PC-9 (cell line): ENCODE measurements at places on chromosomes 3 and 15. TPM values are rescaled to one million over a fixed set of nuclear protein-coding genes. Genes with fewer than 3 reads are reported as not detected.
A peak's percentile ranks its signal among the peaks of the same experiment; 100 is the strongest.

GRCh38 chr3:113498221-113499005 is 16.5 kb downstream of the SPICE1 start:
- H3K27ac ChIP-seq = peak overlapping the region; percentile 36
- DNase-seq = no peak
- no peaks in the 10 kb centered on the region for H3K27me3 ChIP-seq
- peaks cover 15% of the 10 kb centered on the region; the same call in 1 of the 2 replicates for H3K36me3 ChIP-seq

- H3K4me1 ChIP-seq = no peaks in the 10 kb centered on the region
- no peak overlapping the region for H3K27ac ChIP-seq
- no peak overlapping the region for H3K4me3 ChIP-seq
- no peaks in the 10 kb centered on the region for H3K27me3 ChIP-seq
- no peaks in the 10 kb centered on the region for H3K36me3 ChIP-seq
- no peak for DNase-seq
Observed at GRCh38 chr3:127699416-127700300, 26.9 kb downstream of the ABTB1 start.

GRCh38 chr3:115160295-115160694 is 13.2 kb upstream of the ZBTB20 start:
- H3K27ac ChIP-seq = no peak overlapping the region
- H3K4me1 ChIP-seq = no peaks in the 10 kb centered on the region
- no peak for DNase-seq
- no peaks in the 10 kb centered on the region for H3K36me3 ChIP-seq
- H3K4me3 ChIP-seq = no peak overlapping the region

DNA sequence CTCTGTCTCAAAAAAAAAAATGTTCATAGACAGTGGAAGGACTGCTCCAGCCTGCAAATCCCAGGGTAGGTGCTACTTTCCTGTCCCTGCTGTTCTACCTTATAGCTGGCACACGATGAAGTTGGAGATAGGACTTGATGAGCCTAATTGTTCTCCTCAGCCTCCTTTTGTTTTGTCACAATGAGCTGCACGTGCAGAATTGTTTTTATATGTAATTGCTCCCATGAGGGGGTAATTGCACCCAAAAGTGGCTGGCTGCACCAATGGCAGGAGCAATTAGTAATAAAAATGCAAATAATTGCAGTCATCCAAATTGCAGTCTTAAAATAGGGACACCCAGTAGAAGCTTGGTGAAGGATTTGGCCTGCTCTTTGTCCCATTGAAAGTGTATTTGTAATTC is 63.0 kb upstream of the PFN2 start:
- no peaks in the 10 kb centered on the region for H3K4me1 ChIP-seq
- H3K36me3 ChIP-seq = no peaks in the 10 kb centered on the region
- H3K4me3 ChIP-seq = no peak overlapping the region
- H3K27me3 ChIP-seq = no peaks in the 10 kb centered on the region
- no peak for DNase-seq

GRCh38 chr15:96314963-96315362 is 15.5 kb upstream of the NR2F2 start:
- H3K27me3 ChIP-seq = no peaks in the 10 kb centered on the region
- no peak overlapping the region for H3K27ac ChIP-seq
- peaks cover 17% of the 10 kb centered on the region for H3K4me1 ChIP-seq
- no peak for DNase-seq
- H3K36me3 ChIP-seq = no peaks in the 10 kb centered on the region

DNA sequence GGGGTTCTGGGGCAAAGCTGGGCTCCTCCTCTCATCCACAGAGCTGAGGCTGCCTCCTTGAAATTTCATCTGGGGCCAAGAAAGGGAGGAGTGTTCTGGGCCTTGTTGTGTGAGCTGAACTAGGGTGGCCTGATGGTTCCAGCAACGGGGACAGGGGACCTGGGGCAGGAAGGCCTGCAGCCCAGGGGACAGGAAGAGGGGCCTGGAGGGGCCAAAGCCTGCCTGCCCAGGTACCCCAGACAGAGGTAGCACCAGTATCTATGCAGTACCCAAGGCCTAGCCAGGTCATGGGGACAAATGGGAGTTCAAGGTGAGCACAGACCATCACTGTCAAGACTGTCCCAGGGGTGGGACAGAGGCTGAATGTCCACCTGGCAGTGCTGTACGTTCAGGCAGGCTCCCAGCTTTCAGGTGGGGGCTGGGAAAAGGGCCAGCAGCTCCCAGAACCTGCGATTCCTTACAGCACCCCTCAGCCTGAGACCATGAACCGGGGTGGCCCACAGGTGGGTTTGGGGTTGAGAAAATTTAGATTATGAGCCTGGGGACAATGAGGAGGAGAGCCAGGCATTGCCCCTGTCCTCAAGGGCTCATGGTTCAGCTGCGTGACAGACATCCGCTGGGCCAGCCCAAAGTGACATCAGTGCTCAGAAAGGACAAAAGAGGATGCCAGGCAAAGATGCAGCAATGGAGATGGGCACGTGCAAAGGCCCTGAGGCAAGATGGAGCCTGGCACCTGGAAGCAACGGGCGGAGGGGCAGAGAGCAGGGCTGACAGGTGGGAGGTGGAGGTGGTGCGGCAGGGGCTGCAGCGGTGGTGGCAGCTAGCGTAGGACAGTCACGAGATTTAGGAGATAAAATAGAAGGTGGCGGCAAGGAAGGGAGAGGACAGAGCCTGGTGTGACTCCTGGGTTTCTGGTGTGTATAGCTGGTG is 28.0 kb downstream of the PSTPIP1 start:
- H3K27ac ChIP-seq = no peak overlapping the region
- H3K4me1 ChIP-seq = no peaks in the 10 kb centered on the region
- H3K4me3 ChIP-seq = no peak overlapping the region
- no peaks in the 10 kb centered on the region for H3K27me3 ChIP-seq
- no peak for DNase-seq

DNA sequence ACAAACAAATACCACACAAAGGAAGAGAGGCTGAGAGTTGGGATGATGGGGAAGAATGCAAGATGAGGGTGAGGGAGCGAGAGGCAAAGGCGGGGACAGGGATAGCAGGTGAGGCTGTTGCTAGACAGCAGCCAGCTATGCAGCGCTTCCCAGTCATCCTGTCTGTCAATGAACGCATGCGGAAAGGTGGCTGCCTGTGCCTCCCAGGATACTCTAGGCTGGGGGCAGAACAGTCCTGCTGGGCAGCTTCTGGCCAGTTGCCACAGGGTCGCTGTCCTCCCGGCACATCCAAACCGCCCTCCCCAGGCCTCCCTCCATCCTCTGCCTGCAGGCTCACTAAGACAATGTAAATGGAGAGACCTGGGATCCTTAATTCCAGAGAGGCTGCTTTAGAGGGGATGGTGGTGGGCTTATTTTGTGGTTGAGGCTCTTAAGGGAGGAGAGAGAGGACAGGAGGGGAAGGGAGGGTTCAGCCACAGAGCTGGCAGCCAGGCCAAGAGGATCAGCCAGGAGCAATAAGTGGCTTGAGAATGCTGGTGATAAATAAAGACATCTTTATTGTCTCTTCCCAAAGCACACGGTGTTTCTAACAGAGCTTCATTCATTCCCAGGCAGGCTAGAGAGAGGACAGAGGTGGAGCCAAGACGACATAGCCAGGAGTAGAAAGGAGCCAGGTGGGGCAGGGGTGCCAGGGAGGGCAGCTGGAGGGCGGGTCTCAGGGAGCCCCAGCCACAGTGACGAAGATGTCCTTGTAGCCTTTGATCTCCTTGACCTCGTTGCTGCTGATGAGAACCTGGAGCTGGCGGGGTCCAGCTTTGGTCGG is 9.2 kb upstream of the TGM5 start:
- H3K36me3 ChIP-seq = no peaks in the 10 kb centered on the region
- H3K4me3 ChIP-seq = no peak overlapping the region
- no peaks in the 10 kb centered on the region for H3K27me3 ChIP-seq
- H3K4me1 ChIP-seq = peaks cover 6% of the 10 kb centered on the region; the same call in 1 of the 2 replicates

GRCh38 chr3:58333206-58334012 is 717 bp downstream of the PXK start:
- DNase-seq = no peak
- peaks cover 30% of the 10 kb centered on the region for H3K4me1 ChIP-seq
- H3K27ac ChIP-seq = 0 out of 2 replicates have a peak overlapping the region, but pooled peaks have one; percentile 15
- H3K27me3 ChIP-seq = no peaks in the 10 kb centered on the region
- peak overlapping the region; percentile 72 for H3K4me3 ChIP-seq

DNA sequence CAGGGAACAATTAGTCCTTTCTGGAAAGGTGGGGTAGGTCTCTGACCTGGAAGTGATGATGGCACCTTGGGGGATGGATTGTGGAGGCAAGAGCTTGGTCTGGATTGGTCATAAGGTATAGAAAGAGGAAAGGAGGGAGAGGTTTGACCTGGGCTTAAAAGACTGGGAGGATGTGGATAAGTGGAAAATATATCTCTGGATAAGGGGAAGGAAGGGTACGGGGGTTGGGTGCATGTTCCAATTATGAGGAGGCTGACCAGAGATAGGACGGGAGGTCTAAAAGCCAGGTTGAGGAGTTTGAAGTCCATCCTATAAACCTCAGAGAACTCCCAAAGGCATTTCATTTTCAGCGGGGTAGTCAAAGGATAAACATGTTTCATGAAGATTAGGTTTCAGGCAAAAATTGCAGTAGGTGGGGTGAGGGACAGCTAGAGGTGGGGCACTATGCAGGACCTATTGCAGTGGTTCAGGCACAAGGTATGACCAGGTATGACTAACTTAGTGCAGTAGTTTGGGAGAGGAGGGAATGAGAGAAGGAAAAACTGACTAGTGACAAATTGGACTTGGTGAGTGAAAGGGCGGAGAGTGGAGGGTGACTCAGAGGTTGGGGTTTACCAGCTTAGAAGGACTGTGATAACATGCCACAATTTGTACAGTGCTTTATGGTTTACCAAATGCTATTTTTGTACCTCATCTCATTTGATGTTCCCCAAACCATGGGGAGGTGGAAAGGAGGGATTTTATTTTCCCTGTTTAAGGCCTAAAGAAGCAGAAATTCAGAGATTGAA is 10.7 kb downstream of the PDE8A start:
- peaks cover 19% of the 10 kb centered on the region for H3K4me1 ChIP-seq
- no peaks in the 10 kb centered on the region for H3K36me3 ChIP-seq
- peak overlapping the region; percentile 79 for H3K27ac ChIP-seq
- peak; percentile 92 for DNase-seq
- H3K4me3 ChIP-seq = no peak overlapping the region

DNA sequence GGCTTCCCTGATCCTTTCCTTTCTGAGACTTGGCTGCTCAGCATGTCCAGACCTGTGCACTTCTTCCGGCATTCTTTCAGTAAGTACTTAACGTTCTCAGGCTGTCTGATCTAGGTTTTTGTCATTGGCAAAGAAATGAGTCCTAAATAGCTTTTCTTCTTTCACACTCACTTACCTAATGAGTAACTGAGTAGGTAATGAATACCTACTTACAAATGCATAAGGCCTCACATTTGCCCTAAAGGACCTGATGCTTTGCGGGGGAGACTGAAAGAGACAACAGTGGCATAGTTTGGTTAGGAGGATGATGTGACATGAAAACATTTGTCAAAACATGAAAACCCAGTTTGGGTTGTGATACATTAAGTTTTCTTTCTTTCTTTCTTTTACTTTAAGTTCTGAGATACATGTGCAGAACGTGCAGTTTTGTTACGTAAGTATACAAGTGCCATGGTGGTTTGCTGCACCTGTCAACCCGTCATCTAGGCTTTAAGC is 516.7 kb upstream of the CFAP20DC start:
- no peak overlapping the region for H3K27ac ChIP-seq
- no peak for DNase-seq
- no peak overlapping the region for H3K4me3 ChIP-seq
- H3K36me3 ChIP-seq = no peaks in the 10 kb centered on the region
- no peaks in the 10 kb centered on the region for H3K4me1 ChIP-seq

Gene PGBD4
- total RNA-seq = 1.8 and 2.0 TPM in 2 replicates

DNA sequence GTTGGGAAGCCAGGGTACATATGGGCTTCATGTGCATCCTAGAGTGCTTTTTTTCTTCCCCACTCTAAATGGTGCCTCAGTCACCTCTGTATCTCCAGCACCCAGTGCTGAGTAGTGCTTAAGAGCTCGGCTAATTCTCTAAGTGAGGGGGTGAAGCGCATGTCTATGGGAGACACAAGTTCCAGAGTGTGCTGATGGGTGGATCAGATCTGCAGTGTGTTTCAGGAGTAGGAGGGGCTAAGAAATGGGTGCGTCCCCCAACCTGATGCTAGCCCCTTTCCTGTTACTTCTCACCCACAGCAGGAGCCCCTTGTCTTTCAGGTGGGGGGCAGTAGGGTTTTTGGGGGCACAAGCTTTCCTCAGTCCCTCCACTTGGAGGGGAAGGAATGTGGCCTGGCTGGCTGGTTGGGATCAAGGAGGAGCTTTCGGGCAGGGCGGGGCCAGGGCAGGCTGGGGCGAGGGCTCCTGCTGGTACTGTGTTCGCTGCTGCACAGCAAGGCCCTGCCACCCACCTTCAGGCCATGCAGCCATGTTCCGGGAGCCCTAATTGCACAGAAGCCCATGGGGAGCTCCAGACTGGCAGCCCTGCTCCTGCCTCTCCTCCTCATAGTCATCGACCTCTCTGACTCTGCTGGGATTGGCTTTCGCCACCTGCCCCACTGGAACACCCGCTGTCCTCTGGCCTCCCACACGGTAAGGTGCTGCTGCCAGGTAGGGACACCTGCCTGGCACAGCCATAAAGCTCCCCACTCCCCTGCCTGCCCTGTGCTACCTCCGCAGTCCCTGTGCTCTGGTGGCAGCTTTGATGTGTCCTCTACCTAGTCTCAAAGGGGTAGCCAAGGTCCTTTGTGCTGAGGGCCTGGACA is at the start of gene IL17RE:
Gene IL17RE, plus strand, starts transcription at position 477 of the 866 bp plus-strand sequence. Its CDS starts 85 bp downstream, at position 562.
- H3K36me3 ChIP-seq = 0 out of 2 replicates have a peak, but pooled peaks cover 3% of the 10 kb centered on the region
- H3K4me1 ChIP-seq = peaks cover 53% of the 10 kb centered on the region
- peak; percentile 61 for DNase-seq
- H3K27me3 ChIP-seq = no peaks in the 10 kb centered on the region
- peak within 1 kb of the TSS; percentile 25 for H3K27ac ChIP-seq

GRCh38 chr3:133944181-133944580 is 48.5 kb upstream of the RAB6B start:
- H3K4me1 ChIP-seq = peaks cover 30% of the 10 kb centered on the region
- DNase-seq = no peak
- H3K4me3 ChIP-seq = no peak overlapping the region
- H3K27me3 ChIP-seq = peaks cover 61% of the 10 kb centered on the region
- H3K27ac ChIP-seq = no peak overlapping the region
- no peaks in the 10 kb centered on the region for H3K36me3 ChIP-seq

DNA sequence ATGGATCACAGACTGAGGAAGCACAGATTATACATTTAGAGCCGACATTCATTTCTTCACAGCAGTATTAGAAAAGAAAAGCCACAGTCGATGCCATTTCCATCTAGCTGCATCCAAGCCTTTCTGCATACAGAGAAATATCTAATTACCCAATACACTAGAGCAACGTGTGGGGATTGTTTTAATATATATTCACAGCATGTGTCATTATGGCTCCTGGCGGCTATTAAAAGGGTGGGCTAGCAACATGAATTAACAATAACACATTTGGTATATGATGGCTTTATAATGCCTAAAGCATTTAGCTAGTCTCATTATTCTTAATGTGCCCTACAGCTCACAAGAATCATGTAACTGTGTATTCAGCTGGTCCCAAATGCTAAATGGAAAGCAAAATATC is 1030.5 kb downstream of the FHIT start:
- no peak overlapping the region for H3K4me3 ChIP-seq
- H3K36me3 ChIP-seq = no peaks in the 10 kb centered on the region
- DNase-seq = no peak
- no peak overlapping the region for H3K27ac ChIP-seq
- no peaks in the 10 kb centered on the region for H3K27me3 ChIP-seq

Gene ROBO2
- total RNA-seq = 0.23 and 0.39 TPM in 2 replicates
